ENCODE measurements at places on chromosomes 11 and 22. TPM values are rescaled to one million over a fixed set of nuclear protein-coding genes. Genes with fewer than 3 reads are reported as not detected.

DNA sequence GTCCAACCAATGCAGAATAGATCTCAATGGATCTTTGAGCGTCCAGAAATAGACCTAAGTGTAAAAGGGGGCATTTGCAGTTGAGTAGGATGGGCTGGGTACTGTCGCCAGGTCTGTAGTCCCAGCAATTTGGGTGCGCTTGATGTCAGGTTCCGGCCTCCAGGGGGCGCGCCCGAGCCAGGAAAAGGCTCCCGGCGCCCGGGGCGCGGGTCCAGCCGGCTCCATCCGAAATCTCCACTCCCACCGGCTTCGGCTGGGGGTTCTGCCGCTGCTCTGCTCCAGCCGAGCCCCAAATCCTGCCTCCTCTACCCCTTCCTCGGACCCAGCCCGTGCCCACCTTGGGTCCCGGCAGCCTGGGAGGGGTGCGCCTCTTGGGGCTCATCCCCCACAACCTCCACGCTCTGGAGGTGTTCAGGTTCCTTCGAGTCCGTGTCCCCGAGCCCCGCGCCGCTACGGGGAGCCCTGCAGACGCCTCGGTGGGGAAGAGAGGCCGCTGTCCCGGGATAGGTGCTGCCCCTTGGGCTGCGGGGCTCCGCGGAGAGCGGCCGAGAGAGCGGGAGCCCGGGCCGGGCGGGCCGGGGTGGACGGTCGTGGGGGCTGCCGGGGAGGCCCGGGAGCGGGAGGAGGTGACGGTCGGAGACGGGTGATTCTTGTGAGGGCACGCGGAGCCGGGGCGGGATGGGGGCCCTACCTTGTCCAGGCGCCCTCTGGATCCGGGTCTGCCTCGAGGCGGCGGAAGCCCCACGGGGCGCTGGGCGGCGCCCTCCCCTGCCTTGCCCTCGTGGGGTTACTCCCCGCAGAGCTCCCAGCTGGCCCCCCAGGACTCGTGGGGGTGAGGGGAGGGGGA lies 13.0 kb upstream of the CYB5R3 start:
- H3K4me1 ChIP-seq, result no peaks in the 10 kb centered on the region
- no peaks in the 10 kb centered on the region for H3K36me3 ChIP-seq
- peak; percentile 95 for DNase-seq
- H3K27me3 ChIP-seq, result peaks cover 14% of the 10 kb centered on the region

GRCh38 chr11:82703796-82704195 lies 29.9 kb downstream of the FAM181B start:
- no peaks in the 10 kb centered on the region for H3K4me1 ChIP-seq
- no peak for DNase-seq
- peaks cover 3% of the 10 kb centered on the region for H3K27me3 ChIP-seq
- no peak overlapping the region for H3K4me3 ChIP-seq
- no peaks in the 10 kb centered on the region for H3K36me3 ChIP-seq
- no peak overlapping the region for H3K27ac ChIP-seq

- peaks cover 82% of the 10 kb centered on the region for H3K27me3 ChIP-seq
- H3K4me3 ChIP-seq, result peak overlapping the region; percentile 40
- H3K36me3 ChIP-seq, result peaks cover 1% of the 10 kb centered on the region
Measured at GRCh38 chr11:35419830-35420333, 524 bp upstream of the SLC1A2 start.

- DNase-seq, result no peak
- H3K27ac ChIP-seq, result no peak overlapping the region
- no peaks in the 10 kb centered on the region for H3K4me1 ChIP-seq
- no peak overlapping the region for H3K4me3 ChIP-seq
Measured at GRCh38 chr11:122494221-122494620, 161.3 kb upstream of the UBASH3B start.

DNA sequence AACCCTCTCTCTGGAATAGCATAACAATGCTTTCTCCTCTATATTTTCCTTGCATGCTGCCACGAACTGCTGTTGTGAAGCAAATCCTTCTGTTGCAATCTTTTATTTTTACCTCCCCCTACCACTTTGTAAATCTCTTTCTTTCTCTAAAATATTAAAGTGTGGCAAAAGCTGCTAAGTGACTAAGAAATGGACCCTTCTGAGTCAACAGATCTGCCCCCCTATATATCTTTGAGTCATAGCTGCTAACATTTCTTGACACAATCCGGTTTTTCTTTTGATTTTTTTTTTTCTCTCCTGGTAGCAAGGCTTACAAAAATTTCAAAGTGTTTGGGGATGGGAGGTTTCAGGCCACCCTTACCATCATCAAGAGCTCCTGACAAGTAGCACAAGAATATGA lies 39.0 kb upstream of the KIRREL3 start:
- DNase-seq, result no peak
- no peak overlapping the region for H3K27ac ChIP-seq
- H3K4me1 ChIP-seq, result no peaks in the 10 kb centered on the region
- no peak overlapping the region for H3K4me3 ChIP-seq

DNA sequence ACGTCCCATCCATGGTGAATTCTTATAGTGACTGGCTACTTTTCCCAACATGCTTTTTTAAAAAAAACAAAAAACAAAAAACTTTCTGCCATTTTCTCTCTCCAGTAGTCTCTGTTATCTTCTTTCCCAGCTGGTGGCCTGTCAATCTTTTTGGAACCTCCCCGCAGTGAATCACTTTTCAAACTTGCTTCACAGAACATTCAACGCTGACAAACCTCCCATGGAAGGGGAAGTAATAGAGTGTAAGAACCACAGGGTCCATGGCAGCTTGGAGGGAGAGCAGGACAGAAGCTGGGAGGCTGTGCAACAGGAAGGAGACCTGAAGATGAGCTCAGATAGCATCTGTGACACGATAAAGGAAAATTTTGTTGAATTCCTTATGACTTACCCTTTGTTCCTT lies 9.8 kb upstream of the CECR2 start:
- H3K27me3 ChIP-seq, result peaks cover 6% of the 10 kb centered on the region
- no peak overlapping the region for H3K4me3 ChIP-seq
- H3K4me1 ChIP-seq, result no peaks in the 10 kb centered on the region
- no peaks in the 10 kb centered on the region for H3K36me3 ChIP-seq
- H3K27ac ChIP-seq, result no peak overlapping the region
- no peak for DNase-seq

DNA sequence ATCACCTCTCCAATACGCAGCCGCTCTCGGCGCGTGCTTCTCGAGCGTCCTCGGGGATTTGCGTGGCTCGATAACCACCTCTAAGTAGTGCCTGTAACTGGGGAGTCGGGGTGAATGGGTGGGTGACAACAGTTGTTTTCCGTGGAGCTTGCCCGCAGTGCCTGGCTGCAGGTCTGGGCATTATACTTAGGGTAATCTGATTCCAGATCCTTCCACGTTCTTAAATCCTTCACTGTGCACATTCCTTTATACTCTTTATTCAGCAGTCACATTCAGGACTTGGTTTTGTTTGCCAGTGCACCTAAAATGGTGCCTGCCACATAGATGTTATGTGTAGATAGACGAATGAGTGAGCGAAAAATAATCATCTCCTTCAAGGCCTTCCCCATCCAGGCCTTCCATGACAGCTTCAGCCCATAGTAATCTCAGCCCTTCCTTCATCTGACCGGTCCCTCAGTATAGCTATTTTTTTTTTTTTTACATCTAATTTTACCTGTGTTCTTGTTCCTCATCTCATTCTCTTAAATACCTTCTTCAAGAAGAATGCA lies 602 bp downstream of the NAT10 start:
- H3K4me3 ChIP-seq, result peak overlapping the region; percentile 97
- H3K36me3 ChIP-seq, result peaks cover 44% of the 10 kb centered on the region
- peaks cover 3% of the 10 kb centered on the region for H3K27me3 ChIP-seq
- H3K4me1 ChIP-seq, result peaks cover 47% of the 10 kb centered on the region
- H3K27ac ChIP-seq, result peak overlapping the region; percentile 90

- H3K27ac ChIP-seq, result no peak overlapping the region
- H3K27me3 ChIP-seq, result peaks cover 12% of the 10 kb centered on the region
- H3K4me1 ChIP-seq, result no peaks in the 10 kb centered on the region
- H3K36me3 ChIP-seq, result no peaks in the 10 kb centered on the region
- DNase-seq, result no peak
Measured at GRCh38 chr22:32737811-32738497, 63.6 kb upstream of the TIMP3 start.

DNA sequence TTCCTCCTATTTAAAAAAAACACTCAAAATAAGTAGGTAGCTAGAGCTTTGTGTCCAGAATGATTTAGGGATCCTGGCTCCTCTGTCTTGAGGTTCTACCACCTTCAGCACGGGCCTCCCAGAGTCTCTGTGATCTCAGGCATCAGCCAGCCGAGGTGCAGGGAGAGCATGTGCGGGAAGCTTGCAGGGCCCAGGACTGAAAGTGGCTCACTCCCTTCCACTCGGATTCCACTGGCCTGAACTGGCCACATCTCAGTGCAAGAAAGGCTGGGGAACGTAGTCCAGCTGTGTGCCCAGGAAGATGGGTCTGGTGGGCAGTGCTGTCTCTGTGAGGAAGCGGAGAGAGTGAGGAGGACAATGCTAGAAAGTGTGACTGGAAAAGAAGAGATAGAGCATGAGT lies 68.3 kb upstream of the MYOD1 start:
- H3K27me3 ChIP-seq, result peaks cover 18% of the 10 kb centered on the region
- no peak overlapping the region for H3K27ac ChIP-seq
- no peak overlapping the region for H3K4me3 ChIP-seq
- H3K36me3 ChIP-seq, result no peaks in the 10 kb centered on the region
- peaks cover 2% of the 10 kb centered on the region for H3K4me1 ChIP-seq
- peak; percentile 21 for DNase-seq

- no peak for DNase-seq
- H3K27ac ChIP-seq, result no peak within 1 kb of the TSS
- H3K27me3 ChIP-seq, result peaks cover 2% of the 10 kb centered on the region
- peaks cover 5% of the 10 kb centered on the region for H3K4me1 ChIP-seq
- peaks cover 6% of the 10 kb centered on the region for H3K36me3 ChIP-seq
Measured at GRCh38 chr22:41240377-41241132, at the start of gene CHADL. CHADL (minus strand) TSS chr22:41240931; CDS start chr22:41240881, 50 bp downstream.

DNA sequence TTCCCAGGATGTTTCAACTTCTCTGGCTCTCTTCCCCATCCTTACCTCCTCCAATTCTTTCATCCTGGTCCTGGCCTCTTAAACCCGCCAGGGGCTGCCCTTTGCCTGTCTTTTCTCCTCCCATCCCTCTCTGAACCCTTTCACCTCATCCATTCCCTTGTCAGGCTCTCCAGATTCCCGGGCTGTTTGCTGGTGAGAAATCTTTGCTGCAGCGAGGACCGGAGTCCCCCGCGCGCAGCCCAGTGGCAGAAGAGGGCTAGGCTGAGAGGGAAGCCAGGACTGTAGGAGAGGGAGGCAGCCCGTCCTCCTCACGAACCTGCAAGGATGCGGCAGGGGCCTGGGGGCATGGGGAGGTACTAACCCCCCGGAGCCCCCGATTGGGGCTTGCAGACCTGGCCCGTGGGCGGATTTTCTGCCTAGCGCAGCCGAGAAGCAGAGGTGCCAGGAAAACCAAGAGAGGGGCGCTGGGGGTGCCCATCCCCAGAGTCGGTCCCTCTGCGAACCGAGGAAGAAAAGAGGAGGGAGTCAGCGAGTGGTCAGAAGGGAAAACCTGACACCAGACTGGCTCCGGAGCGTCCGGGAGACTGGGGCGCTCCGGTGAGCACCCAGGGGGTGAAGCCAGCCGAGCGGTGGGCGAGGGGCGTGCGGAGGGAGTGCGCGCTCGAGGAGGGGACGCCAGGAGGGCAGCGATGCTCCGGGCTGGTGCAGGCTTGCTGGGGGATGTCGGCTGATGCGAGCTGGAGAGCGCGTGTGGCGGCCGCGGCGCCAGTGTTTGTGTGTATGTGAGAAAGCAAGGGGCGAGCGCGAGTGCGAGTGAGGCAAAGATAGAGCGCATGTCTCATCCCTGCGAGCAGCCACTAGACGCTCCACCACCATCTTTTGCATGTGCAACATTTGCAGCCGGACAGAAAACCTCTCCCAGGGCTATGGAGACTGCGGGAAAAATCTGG lies at the start of gene GRIA4:
TSS of gene GRIA4 (plus strand) at position 242 of the 950 bp plus-strand sequence. CDS start 925 bp downstream, outside the sequence.
- no peak within 1 kb of the TSS for H3K4me3 ChIP-seq
- H3K36me3 ChIP-seq, result no peaks in the 10 kb centered on the region
- H3K27me3 ChIP-seq, result peaks cover 41% of the 10 kb centered on the region
- no peak within 1 kb of the TSS for H3K27ac ChIP-seq
- H3K4me1 ChIP-seq, result peaks cover 2% of the 10 kb centered on the region
- peak; percentile 52 for DNase-seq

DNA sequence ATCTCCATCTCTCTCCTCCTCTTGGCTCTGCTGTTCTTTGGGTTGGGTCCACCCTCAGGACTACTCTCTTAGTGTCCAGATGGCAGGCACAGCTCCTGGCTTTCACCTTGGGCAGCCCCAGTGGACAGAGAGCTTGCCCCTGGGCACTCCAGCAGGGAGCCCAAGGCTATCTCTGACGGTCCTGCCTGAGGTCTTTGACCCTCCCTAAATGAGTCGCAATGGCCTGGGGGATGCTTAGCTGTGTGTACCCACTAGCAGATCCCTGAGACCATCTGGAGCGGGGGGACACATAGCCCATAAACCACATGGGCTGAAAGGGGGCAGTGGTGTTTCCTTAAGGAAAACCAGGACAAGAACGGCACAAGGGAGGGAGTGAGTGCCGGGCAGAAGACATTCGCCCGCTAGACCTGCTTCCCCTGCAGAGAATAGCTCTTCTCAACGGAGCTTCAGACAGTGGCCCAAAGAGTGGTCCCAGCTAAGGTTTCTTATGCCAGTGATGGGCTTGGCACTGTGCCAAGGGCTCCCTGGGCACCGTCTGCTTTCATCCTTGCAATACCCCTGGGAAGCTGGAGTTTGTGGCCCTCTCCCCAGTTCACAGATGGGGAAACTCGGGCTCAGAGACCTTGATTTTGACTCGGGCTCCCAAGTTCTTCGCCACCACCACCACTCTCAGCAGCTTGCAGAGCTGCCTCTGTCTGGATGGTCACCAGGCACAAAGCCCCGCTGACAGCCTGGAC lies 53.9 kb upstream of the ANO1 start:
- no peaks in the 10 kb centered on the region for H3K27me3 ChIP-seq
- no peak for DNase-seq
- no peak overlapping the region for H3K27ac ChIP-seq
- H3K36me3 ChIP-seq, result no peaks in the 10 kb centered on the region
- H3K4me1 ChIP-seq, result no peaks in the 10 kb centered on the region

GRCh38 chr22:21991304-21991596 lies 8.7 kb upstream of the TOP3B start:
- H3K4me3 ChIP-seq, result no peak overlapping the region
- no peak overlapping the region for H3K27ac ChIP-seq
- H3K27me3 ChIP-seq, result no peaks in the 10 kb centered on the region
- H3K4me1 ChIP-seq, result no peaks in the 10 kb centered on the region
- no peaks in the 10 kb centered on the region for H3K36me3 ChIP-seq

DNA sequence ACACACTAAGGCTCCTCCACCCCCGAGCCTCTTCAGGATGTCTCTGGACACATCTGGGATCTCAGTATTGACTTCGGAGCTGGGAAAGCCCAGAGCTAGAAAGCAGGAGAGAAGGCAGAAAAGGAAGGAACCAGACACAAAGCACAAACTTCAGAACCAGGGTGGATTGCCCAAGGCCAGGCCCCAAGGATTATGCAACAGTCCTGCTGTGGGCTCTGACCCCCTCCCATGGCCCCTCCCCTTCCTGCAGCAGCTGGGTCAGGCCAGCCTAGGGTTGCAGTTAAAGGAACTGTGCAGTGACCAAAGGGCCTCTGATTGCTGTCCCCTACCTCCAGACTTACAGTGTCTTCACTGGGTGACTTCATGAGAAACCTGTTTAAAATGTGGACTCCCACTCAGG lies 5.3 kb downstream of the KCNE3 start:
- H3K36me3 ChIP-seq, result no peaks in the 10 kb centered on the region
- DNase-seq, result no peak
- peaks cover 24% of the 10 kb centered on the region for H3K27me3 ChIP-seq
- H3K4me1 ChIP-seq, result no peaks in the 10 kb centered on the region

- DNase-seq, result no peak
- no peaks in the 10 kb centered on the region for H3K4me1 ChIP-seq
- H3K4me3 ChIP-seq, result no peak overlapping the region
- peaks cover 5% of the 10 kb centered on the region for H3K36me3 ChIP-seq
Measured at GRCh38 chr11:70415642-70416395, 17.5 kb downstream of the CTTN start.

Gene LUZP2
- not detected for total RNA-seq

Gene CHST1
- 0.36 TPM for total RNA-seq

Gene TTC28
- 1.3 TPM for total RNA-seq

Gene IL17REL
- total RNA-seq, result 0.09 TPM

Gene FOLR2
- total RNA-seq, result not detected

Gene NLRP6
- total RNA-seq, result 3.5 TPM

Gene APOL3
- 42.2 TPM for total RNA-seq
